ENCODE measurements at places on chromosomes 5 and 9.

- no peak for DNase-seq
Measured at GRCh38 chr5:67221487-67222242, 25.1 kb upstream of the CD180 start.

DNA sequence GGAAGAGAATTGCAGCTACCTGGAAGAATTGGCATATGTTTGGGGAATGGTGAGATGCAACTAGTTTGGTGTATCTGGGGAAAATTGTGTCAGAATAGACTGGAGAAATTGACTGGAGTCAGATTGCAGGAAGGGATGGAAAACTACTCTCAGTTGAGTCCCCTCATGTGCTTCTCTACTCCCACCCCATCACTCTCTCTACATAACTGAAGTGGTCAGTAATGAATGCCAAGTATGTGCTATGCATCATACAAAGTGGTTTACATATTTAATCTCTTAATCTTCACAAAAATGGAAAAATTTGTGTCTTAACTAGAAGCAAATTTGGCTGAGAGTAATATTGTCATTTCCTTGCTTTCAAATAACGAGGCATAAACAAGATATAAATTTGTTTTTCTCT is 146.4 kb upstream of the TNC start:
- no peak for DNase-seq

DNA sequence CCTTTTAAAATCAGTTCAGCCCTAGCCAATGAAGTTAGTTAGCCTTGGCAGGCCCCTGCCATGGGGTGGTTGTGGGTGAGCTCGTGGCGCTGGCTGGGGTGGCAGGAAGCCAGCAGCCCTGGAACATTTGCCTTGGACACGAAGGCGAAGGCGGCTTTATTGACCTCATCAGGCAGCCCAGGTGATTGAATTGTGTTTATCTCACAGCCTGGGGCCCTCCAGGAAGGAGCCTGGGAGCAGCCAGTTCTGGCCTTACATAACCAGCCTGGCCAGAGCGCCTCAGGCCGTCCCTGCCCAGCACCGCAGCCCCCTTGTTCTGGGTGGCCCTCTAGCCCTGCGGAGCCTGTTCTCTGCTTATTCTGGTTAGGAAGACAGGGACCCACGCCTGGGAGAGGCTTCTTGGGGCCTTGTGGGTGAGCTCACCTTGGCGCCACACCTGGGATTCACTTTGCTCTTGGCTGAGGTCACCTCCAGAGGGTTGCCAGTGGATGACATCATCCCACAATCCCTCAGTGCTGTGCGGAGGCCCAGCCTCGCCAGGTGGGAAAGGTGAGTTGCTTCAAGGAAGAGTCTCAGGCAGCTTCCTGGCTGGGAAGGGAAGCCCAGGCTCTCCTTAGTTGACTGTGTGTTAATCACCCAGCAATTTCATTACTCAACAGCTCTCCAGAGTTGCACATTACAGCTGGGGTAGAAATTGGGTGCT is 54.4 kb upstream of the RPL26L1 start:
- DNase-seq, result peak; percentile 74

DNA sequence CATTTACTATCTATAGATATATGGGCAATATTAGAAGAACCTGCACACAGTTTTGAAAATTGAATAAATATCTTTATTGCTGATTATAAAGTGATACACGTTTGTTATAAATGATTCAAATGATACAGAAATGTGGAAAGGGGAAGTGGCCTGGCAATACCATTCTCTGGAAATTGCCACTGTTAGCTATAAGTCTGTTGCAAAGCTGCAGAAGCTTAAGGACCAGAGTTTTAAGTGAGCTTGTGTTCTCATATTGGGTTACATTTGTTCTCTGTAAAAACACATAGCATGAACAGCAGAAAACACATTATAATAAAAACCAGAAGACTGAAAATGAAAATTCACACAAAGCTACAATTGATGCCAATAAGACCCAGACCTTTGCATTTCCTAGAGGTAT is 59.6 kb downstream of the RASGRF2 start:
- DNase-seq, result no peak

DNA sequence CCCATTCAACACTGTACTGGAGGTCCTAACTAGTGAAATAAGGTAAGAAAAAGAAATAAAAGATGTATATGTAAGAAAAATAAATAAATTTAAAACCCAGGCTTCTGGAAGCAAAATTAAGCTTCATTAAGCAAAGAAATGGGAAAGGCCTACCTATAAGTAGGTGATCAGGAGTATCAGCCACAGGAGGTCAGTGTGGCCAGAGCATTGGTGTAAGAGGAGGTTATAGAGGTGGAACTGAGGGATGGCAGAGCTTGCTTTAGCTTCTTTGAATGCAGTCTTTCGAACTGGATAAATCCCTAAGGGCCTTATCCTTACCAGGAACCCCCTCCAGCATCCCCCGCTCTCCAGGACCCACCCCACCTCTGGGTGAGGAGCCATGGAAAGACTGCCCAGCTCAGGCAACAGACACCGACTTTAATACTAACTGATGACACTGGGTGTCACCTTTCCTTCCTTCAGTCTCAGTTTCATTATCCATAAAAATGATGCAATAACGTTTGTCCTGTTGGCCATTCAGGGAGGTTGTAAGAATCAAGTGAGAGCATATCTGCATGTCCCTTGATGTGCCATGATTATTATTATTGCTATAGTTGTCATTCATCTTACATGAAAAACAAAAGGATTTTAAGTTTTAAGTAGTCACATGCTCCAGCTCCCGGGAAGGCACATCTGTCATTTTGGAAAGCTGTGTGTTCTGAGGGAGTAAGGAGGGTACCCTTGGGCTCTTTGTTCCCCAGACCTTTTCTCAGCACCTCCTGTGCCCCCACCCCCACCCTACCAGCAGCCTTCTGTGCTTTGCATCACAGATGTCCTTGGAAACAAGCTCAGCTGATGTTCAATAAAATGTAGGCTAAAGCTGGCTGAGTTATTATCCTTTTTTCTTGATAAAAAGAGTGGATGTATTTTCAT is 50.8 kb upstream of the CTNNA1 start:
- DNase-seq, result no peak

DNA sequence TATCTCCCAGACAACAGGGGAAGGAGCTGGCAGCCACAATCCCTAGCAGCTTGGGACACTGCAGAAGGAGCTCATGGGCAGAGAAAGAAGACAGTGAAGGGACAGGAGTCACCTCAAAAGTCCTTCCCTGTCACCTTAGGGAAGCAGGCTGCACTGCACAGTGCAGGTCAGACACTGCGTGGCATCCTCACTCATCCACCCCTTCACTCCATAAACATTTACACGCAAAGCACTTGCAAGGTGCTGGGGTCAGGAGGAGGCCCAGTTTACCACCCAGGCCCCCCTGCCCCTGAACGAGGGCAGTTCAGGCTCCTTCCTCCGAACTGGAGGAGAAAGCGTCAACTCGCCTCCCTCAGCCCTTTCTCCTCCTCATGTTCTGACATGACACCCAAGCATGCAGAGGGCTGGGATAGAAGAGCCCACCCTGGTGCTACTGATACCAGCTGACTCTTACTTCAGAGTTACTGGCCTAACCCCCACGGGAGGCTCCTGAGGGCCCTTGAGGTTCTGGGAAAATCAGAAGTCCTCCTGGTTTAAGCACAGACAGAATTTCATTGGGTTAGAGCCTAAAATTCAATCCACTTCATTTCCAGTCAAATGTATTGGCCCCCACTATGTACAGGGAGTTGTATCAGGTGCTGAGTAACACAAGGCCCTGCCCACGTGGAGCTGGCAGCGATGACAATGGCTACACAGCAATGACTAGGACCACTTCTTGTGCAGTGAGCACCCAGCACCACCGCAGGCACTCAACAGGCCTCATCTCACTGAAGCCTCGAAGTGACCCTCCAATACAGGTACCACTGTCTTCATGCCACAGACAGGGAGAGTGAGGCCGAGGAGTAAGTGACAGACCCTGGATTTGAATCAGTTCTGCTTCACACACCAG is 70.4 kb downstream of the RAPGEF1 start:
- DNase-seq, result no peak

GRCh38 chr9:88533951-88534455 is 975 bp upstream of the NXNL2 start:
- peak; percentile 74 for DNase-seq

GRCh38 chr9:72454871-72455491 is 66.4 kb upstream of the TMC1 start:
- no peak for DNase-seq

- DNase-seq, result no peak
Measured at GRCh38 chr5:123795688-123796087, 283.7 kb downstream of the CSNK1G3 start.

- DNase-seq, result no peak
Measured at GRCh38 chr5:113474100-113474728, 14.0 kb downstream of the MCC start.

- no peak for DNase-seq
Measured at GRCh38 chr5:72412283-72413055, 92.3 kb downstream of the PTCD2 start.

DNA sequence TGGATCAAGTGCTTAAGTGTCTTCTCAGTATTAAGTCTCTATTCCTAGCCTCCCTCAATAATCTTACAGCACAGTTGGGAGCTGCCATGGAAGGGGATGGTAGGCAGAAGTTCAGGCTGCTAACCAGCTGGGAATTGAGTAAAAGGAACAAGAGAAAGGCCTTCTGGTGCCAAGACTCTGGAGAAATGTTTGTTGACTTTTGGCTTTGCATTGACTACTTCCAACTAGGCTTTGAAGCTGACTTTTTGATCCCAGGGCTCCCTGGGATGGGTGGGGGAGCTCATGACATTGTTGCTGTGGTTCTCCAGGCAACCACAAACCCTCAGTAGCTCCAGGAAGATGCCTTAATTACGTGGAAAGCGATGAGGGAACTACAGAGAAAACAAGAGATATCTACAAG is 85.2 kb upstream of the HTR4 start:
- no peak for DNase-seq

GRCh38 chr9:75609401-75609800 is 281.1 kb upstream of the PCSK5 start:
- no peak for DNase-seq

GRCh38 chr9:124212381-124213050 is 45.2 kb upstream of the NEK6 start:
- DNase-seq, result no peak

DNA sequence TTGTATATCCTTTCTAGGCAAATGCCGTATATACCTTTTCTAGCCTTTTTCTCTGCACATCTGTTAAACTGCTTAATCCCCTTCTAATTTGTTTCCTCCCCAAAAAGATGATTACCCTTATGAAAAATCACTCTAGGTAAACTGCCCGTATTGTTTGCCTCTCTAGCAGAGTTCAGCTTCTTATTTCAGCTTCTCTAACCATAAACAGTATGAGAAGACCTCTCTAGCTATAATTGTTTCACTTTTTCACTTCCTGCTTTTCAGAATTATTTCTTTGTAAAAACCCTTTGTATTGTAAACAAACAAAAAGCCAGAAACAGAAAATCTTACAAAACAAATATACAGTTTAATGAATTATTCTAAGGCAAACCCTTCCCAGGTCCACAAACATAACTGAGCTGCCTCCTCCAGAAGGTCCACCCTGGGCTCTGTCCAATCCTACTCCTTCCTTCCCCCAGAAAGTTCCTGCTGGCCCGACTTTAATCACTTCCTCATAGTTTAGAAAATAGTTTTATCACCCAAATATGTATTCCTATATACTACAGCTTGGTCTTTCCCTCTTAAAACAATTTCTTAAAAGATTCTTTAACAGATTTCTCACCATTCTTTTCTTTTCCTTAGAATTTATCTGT is 158.1 kb downstream of the FGF1 start:
- no peak for DNase-seq

- DNase-seq, result peak; percentile 66
Measured at GRCh38 chr5:150158170-150158949, 2.7 kb upstream of the PDGFRB start.

GRCh38 chr9:3912280-3912679 is 386.5 kb upstream of the RFX3 start:
- no peak for DNase-seq

DNA sequence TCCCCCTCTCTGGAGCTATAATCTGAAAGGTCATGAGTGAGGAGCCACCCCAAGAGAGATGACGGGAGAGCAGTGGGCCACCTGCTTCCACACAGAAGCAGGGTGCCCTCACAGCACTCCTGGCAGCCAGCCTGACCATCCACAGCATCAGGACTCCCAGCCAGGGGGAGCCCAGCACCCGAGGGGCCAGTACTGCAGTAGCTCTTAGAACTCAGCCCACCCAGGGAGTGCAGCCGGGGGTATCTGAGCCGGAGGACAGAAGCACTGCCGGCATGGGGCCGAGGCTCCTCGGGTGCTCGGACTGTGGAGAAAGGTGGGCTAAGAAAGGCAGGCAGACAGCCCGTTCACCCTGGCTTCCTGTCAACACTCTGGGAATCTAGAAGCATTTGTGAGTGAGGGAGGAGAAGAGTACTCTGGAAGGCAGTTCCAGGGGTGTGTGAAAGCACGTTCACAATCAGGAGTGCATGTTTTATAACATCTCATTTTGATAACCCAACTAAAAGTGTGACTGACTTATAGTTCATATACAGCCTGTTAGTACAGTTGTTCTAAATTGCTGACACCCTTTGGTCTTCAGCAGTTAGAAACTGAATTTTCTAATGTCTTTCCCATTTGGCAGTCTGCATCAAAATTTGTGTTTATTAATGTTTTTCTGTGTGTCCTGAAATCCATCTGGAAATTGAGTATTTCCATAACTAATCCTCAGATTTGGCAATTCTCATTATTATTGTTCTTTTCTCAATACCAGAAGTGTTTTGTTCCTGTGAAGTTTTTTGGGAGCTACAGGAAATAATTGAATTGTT is 25.9 kb upstream of the ASPN start:
- peak; percentile 42 for DNase-seq

DNA sequence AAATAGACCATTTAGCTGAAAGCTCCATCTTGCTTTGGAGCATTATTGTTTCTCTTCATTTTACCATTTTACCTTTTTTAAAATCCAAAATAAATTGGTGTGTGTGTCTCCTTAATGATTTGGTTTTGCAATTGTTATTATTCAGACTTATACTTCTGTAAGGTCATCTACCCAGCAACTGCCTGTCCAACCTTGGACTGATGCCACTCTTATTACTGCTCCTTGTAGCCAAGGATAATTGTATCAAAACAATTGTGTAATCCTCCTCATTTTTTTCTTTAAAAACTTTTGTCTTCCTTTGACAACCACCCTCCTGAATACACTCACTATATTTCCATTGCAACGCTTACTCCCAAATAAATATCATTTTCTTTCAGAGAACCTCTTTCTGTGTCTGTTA is 30.3 kb upstream of the HMGCR start:
- DNase-seq, result no peak

DNA sequence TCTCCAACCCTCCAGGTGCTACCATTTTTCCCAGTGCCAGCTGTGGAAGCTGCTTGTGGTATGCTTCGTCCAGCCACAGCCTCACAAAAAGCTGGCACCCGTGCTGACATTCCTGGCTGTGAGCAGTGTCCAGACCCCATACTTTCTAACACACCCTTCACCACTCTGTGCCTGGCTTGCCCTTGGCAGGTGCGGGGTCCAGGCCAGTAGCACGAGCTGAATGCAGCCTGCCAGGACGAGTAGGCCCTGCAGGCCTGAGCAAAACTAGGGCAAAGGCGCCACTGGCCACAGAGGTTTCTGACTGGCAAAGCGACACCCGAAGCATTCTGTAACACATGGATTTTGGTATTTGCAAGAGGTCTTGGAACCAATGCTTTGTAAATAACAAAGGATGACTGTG is 26.0 kb upstream of the GHR start:
- DNase-seq, result no peak

GRCh38 chr5:135833961-135834638 is 363 bp upstream of the SLC25A48 start:
- DNase-seq, result no peak

- no peak for DNase-seq
Measured at GRCh38 chr5:167565189-167565954, 726.1 kb upstream of the WWC1 start.

- no peak for DNase-seq
Measured at GRCh38 chr9:106757514-106757913, 105.5 kb upstream of the ZNF462 start.

GRCh38 chr5:87103616-87104287 is 163.9 kb upstream of the RASA1 start:
- no peak for DNase-seq

All from uterus (tissue), 4 donors.